Caco-2 (cell line): ENCODE measurements at places on chromosomes 1 and 21. TPM values are rescaled to one million over a fixed set of nuclear protein-coding genes. Genes with fewer than 3 reads are reported as not detected.

The OTUD3 gene
- 15.1 and 15.6 TPM in 2 replicates for total RNA-seq

DNA sequence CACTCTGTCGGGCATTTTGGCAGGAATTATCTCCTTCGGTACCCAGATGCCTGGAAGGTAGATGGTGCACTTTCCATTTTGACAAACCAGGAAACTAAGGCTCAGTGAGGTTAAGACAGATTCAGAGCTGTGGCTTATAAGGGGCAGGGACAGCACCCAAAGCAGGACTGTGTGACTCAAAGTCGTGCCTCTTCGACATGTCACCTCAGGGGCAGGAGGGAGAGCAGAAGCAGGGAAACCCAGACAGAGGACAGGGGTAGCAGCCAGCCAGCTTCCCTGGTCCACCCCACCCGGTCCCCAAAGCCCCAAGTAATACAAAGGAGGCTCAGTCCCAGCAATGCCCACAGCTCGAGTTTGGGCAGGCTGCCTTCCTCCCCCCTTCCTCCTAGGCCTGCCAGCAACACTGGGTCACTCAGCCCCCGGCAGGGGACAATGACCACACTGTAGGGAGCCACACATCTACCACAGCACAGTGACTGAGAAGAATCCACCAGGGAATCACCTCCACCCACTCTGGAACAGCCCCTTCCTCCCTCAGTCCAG is 2.5 kb downstream of the RHOC start:
- no peaks in the 10 kb centered on the region for H3K27me3 ChIP-seq
- no peaks in the 10 kb centered on the region for H3K36me3 ChIP-seq
- peak overlapping the region; percentile 36 for H3K4me3 ChIP-seq
- no peak for DNase-seq
- peak overlapping the region; percentile 69 for H3K27ac ChIP-seq

DNA sequence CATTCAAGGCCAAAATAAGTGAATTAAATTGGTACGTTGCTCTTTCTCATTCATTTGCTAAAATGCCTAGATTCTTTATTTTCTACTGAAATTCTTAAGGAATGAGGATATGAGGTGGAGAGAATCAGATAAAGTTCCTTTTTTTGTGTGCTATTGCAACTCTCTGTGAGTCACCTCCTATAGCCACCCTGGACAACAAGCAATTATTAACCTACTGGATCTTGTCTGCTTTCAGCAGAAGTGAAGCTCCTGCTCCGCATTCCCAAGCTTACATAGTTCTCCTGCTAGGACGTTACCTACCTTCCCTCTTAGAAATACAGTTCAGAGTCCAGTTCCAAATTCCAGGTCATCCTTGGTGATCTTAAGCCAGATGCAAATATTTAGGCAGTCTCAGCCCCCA is 4.8 kb upstream of the KCNJ6 start:
- no peaks in the 10 kb centered on the region for H3K27me3 ChIP-seq
- no peak overlapping the region for H3K4me3 ChIP-seq
- H3K27ac ChIP-seq = no peak overlapping the region
- H3K36me3 ChIP-seq = no peaks in the 10 kb centered on the region
- peak; percentile 4 for DNase-seq

GRCh38 chr1:41200728-41201127 is 41.4 kb downstream of the SCMH1 start:
- H3K36me3 ChIP-seq = no peaks in the 10 kb centered on the region
- DNase-seq = no peak
- H3K27me3 ChIP-seq = no peaks in the 10 kb centered on the region
- no peak overlapping the region for H3K27ac ChIP-seq
- no peak overlapping the region for H3K4me3 ChIP-seq
- no peaks in the 10 kb centered on the region for H3K4me1 ChIP-seq

GRCh38 chr1:234926559-234927311 is 201.9 kb downstream of the TOMM20 start:
- H3K4me1 ChIP-seq = peaks cover 32% of the 10 kb centered on the region
- H3K27ac ChIP-seq = peak overlapping the region; percentile 93
- no peaks in the 10 kb centered on the region for H3K27me3 ChIP-seq
- H3K4me3 ChIP-seq = no peak overlapping the region

GRCh38 chr1:34131396-34132160 is 33.5 kb downstream of the CSMD2 start:
- H3K27ac ChIP-seq = no peak overlapping the region
- no peaks in the 10 kb centered on the region for H3K36me3 ChIP-seq
- no peaks in the 10 kb centered on the region for H3K27me3 ChIP-seq
- DNase-seq = no peak
